ENCODE measurements at places on chromosomes 7 and 10. TPM values are rescaled to one million over a fixed set of nuclear protein-coding genes. Genes with fewer than 3 reads are reported as not detected.

Gene ELAPOR2
- 35.8 TPM for total RNA-seq

- DNase-seq: no peak
These were observed 79.3 kb upstream of the ADCY1 start for GRCh38 chr7:45494885-45495284.

Gene COL17A1
- total RNA-seq: not detected

Gene MORN4
- 16.8 TPM for total RNA-seq

GRCh38 chr7:127973832-127974231 lies 57.4 kb downstream of the LRRC4 start:
- no peak for DNase-seq

DNA sequence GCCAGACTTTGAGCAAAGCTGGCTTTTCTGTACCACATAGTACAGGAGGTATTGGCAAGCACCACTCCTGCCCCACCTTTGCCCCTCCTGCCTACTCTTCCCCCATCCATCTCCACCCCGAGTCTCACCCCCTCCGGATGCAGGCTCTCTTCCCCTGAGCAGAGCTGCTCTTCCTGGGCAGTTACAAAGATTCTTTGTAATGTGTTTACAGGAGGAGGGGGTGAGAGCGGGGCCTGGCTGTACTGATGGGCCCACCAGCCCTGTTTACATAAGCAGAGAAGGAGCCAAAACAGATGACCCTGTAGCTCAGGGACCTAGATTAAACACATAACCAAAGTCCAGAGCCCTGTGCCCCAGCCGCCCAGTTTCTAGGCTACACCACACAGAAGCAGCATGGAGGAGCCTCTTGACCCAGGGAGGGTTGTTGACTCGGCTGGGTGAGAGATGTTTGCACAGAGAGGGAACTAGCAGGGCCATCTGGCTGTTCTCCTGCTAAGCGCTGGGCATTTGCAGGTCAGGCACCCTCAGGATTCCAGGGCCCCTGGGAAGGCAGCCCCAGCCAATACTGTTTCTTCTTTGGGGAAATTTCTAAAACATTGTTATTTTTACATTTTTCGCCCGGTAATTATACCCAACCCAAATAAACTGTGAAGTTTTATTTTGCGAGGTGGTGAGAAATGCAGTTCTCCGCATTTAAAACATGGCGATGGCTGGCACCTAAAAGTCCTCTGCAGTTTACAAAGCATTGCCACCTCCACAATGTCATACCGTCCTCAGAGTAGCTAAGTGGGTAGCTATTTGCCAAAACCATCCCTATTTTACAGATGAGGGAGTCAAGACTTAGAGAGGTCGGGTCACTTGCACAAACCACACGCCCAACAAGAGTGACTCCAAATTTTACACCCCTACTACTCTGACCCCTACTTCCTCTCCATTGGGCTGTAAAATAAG lies 11.4 kb upstream of the ZKSCAN1 start:
- DNase-seq: no peak

Gene OPTN
- 12.4 TPM for total RNA-seq

DNA sequence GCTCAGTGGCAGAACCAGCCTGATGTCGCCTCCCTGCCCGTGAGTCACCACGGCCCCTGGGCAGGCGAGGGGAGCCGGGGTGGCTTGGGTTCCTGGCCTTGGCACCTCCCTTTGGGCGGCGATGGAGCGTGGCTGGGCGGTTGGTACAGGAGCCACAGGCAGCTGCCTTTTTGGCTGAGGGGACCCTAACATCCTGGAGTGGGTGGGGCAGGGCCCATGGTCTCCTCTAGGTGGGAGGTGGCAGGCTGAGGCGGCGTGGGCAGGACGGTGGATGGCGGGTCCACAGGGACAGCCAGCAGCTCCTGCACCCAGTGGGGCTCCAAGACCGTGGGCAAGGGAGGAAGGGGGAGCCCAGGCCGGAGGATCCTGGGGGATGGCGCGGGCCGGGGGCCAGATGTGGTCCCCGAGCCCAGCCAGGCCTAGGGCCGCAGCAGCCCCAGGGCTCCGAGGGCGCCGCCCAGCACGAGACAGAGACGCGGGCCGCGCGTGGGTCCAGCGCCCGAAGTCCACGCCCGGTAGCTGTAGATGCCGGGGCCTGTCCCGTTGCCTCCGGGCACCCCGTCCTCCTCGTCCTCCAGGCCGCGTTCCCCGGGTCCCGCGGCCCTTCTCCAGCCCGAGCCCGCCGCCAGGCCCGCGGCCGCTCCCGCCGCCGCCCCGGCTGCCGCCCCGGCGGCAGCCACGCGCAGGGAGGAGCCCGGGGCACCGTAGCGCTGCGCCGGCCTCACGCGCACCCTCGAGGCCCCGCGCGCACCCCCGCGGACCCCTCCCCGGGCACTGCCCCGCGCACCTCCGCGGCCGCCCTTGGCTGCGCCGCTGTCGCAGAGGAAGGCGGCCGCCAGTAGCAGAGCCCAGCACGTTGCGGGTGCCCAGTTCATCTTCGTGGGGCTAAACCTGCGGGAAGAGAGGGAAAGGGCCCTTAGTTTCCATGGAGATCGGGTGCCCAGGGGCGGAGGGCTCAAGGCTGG lies 1.3 kb downstream of the SPRN start:
- DNase-seq: no peak

Gene ETV1
- 70.3 TPM for total RNA-seq

DNA sequence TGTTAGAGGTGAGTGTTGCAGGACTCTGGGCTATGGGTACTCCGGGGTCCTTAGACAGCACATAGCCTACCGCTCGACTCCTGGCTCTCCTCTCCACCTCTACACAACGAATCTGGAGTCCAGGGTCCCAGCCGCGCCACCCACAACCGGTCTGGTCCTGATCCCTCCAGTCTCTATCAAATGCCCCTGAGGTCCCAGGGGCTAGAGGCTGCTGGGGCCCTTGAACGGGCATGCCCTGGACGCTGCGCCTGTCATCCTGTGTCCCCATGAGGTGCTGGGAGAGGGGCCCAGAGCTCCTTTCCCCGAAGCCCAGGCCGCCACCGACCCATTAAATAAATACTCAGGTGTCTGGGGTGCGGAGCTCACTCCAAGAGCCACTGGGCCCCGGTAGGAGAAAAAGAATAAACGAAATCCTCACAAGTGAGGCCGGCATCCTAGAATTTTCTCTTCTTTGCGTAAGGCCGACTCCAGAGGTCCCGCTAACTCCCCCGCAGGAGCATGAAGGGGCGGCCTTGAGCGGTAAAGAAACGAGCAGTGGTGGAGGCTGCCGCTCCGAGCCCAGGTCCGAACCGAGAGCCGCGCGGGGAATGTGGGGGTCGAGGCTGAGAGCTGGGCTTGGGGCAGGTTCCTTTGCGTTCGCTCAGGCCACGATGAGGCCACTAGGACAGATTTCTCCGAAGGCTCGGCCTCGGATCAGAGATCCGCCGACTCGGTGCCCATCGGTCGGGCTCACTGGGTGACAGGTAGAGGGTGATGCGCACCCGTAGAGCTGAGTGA lies 166.7 kb downstream of the NRF1 start:
- DNase-seq: no peak

GRCh38 chr7:2243458-2243857 lies 1.4 kb downstream of the NUDT1 start:
- DNase-seq: no peak

DNA sequence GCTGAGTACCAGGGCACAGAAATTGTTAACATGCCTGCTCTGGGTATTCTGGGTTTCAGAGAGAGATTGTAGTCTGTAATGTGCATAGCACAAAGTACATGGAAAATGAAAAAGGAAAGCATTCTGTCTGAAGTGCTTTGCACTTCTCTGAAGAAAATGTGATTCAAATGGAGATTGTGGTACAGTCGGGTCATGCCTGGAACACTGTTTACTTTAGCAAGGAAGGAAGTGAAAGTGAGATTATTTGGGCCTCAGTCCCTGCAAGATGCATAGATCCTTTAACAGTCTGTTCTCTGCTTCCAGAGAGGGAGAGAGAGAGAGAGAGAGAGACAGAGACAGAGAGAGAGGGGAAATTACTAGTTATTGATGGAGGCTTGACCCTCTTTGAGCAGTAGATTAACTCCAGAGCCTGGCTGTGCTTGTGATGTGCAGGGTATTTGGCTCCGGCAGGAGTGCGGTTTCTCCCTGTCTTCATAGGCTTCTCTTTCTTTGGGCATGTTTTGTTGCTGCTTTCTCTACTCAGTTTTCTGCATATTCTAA lies 5.4 kb downstream of the VWC2 start:
- no peak for DNase-seq

DNA sequence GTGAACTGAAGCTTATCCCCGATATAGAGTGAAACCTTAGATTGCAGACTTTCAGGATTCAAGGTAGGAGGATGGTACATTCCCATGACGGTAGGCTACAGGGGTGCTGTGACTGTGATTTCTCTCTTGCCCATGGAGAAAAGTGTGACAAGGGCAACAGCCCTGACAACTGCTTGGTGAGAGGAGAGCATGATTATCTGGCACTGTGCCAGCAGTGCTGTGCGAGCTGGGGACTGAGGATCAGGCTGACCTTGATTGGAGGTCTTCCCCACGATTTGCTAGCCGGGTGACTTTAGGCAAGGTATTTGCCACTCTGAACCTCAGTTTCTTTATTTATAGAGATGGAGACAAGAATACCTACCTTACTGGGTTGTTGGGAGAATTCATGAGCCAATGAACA lies 229.5 kb downstream of the PTEN start:
- peak; percentile 86 for DNase-seq

DNA sequence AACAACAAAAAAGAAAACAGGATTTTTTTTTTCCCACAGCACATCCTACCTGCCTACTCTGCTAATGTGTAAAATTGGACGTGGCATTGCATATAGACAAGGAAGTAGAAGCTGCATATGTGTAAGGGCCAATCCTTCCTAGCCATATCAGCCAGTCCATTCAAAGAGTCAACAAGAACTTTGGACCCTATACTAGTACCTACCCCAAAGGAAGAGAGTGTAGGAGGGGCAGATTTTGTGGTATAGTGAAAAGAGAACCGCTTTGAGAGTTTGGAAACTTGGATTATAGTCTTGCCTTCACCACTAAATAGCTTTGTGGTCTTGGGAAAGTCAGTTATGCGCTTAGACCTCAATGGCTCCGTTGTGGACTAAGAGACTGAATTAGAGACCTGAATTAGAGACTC lies 12.1 kb upstream of the MCU start:
- no peak for DNase-seq

- DNase-seq: no peak
These were observed 73.6 kb downstream of the ITGB8 start for GRCh38 chr7:20404320-20404719.

DNA sequence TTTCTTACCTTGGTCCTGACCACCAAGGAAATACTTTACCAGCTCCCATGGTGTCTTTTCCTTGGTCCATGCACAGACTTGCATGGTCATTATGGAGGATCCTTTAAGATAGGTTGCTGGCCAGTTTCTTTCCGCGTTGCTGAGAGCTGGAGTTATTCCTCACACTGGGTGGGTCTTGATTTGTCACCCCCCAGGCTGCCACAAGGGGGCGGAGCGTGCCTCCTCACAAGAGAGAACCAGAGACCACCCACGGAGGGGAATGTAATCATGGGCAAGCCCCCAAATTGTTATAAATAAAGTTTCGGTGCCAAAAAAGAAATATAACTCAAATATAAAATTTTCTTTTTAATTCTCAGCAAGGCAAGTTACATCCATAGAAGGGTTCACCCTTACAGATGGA lies 10.5 kb upstream of the TRIM24 start:
- no peak for DNase-seq

GRCh38 chr7:49001610-49002033 lies 77.3 kb downstream of the CDC14C start:
- peak; percentile 2 for DNase-seq

DNA sequence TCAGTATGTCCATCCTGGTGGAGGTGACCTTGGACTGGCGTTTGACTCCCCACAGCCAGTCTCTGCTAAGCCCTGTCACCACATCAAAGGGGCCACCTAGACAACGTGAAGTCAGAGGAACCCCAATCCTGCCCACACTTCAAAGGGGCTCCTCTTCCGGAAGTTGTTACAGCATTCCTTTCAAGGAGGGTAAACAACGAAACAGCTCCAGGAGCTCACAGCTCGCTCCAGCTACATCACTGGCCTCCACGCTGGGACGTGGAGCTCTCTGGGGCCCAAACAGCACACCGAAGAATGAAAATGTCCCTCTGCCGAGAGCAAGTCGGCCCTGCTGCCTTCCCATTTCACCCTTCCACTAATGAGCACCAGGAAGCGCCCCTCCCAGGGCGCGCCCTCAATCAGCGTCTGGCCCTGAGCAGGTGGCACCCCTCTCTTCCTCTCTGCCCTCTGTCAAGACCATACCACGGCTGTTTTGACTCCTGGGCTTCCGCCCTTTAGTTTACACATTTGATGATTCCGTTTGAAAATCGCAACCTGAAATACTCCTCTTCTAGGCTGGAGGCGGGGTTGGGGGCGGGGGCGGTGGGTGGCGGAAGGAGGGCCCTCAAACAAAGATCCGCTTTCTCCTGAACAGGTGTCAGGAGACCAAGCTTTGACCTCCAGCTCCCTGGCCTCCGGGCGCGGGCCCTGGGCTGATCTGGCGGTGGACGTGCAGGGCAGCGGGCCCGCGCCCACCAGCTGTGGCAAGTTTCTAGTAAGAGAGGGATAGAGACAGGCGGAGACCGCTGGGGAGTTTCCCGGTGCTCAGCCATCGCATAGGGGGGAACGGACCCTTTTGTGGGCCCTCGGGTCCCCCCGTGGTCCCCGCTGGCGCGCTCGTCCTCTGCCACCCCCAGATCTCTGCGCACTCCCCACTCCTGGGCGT lies 53.1 kb upstream of the KDM7A start:
- peak; percentile 35 for DNase-seq

DNA sequence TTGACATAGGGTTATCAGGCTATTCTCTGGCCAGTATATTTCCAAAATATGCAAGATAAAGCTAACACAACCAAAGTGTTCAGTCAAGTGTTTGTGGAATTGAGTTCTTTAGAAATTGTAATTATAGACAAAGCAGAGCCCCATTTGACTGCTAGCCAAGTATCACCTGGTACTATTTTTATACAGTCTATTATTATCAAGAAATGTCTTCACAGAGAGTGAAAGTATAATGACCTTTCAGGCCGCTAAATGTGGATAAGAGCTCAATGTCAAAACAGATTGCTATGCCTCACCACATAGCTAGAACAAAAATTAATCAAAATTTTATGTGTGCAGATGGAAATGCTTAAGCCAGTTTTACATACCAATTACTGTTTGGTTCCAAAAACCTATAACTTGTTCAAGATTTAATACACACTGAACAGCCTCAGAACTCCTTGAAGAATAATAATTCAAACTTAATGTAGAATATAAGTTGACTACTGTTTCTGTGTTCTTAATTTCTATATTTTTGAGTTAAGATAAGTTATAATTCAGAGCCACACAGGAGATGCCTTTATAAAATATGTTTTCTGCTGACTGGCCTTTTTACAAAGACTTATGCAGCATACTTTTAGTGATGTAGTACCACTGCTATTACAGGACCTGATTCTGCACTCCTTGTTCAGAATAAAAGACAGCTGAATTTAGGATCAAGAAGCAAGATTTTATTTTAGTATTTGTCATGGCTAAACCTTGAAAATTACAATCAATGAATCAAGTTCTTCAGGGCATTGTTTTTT lies 31.0 kb downstream of the PRPS1L1 start:
- no peak for DNase-seq

Gene IDE
- total RNA-seq: 30.0 TPM

Gene ELFN1
- total RNA-seq: 51.6 TPM

Gene COBL
- total RNA-seq: 0.69 TPM

Gene ABCB4
- 1.0 TPM for total RNA-seq

- DNase-seq: peak; percentile 30
These were observed 595.9 kb downstream of the KCNMA1 start for GRCh38 chr10:77041636-77042258.

Gene WEE2
- 0.09 TPM for total RNA-seq

GRCh38 chr7:151796871-151797537 lies 79.9 kb downstream of the PRKAG2 start:
- DNase-seq: no peak

All from cardiac muscle cell (in vitro differentiated cells and primary cell).